H4 (cell line): ENCODE measurements at places on chromosomes 6 and 20. TPM values are rescaled to one million over a fixed set of nuclear protein-coding genes. Genes with fewer than 3 reads are reported as not detected.

Gene MCM8
- 17.4 and 21.6 TPM in 2 replicates for total RNA-seq

- DNase-seq: no peak
These were observed 511.1 kb downstream of the MMUT start for GRCh38 chr6:48951917-48952316.

Gene CNBD2
- total RNA-seq: 5.2 TPM in 1 of 2 replicates, not detected in the other

GRCh38 chr20:18403269-18403668, 63.6 kb downstream of the DZANK1 start:
- no peak for DNase-seq

DNA sequence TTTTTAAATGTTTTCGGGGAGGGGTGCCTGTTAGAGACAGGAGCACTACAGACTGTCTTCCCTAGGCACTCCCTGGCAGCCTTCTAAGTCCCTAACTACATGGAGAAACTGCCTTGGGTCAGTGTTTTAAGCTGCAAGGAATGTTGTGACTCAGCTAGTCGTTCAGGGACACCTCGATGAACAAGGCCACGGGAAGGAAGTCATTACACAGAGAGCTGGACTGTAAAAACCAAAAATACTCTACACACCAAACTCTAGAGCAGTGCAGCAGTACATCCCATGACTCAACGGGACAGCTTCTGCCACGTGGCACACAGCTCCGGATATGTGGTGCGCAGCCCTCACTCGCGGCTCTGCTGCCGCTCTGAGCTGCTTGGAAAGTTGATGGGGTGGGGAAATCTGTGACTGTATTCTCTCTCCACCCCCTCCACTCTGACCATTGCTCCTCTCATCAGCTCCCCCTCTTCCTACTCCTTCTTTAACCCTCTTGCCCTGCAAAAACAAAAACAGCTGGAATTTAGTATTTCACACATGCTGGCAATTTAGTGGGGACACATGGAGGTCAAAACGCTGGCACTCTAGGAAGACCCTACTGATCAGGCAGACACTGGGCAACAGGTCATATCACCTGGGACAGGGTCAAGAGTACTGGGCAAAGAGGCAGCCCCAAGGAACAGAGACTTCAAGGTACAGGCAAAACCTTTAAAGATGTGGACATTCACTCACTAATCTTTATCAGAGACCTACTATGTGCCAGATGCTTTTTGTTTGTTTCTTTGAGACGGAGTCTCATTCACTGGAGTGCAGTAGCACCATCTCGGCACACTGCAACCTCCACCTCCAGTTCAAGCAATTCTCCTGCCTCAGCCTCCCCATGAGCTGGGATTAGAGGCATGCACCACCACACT, 10.9 kb upstream of the LPIN3 start:
- peak; percentile 84 for DNase-seq
